ENCODE measurements at places on chromosomes 5 and 9.

DNA sequence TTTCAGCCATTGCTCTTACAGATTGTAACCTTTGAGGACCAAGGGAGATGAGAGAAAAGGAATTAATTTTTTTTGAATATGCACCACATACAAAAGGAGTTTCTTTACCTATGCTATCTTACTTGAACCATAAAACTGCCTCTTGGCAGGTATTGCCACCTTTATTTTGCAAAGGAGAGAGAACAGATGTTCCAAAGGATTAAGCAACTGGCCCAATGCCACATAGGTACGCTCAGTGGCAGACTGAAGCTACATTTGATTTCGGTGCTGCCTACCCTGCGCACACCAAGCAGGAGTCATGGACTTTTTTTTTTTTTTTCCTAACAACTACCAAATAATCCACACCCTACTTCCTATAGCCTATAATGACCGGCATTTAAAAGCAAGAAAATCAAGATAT is 43.1 kb downstream of the SAXO1 start:
- no peak for DNase-seq

DNA sequence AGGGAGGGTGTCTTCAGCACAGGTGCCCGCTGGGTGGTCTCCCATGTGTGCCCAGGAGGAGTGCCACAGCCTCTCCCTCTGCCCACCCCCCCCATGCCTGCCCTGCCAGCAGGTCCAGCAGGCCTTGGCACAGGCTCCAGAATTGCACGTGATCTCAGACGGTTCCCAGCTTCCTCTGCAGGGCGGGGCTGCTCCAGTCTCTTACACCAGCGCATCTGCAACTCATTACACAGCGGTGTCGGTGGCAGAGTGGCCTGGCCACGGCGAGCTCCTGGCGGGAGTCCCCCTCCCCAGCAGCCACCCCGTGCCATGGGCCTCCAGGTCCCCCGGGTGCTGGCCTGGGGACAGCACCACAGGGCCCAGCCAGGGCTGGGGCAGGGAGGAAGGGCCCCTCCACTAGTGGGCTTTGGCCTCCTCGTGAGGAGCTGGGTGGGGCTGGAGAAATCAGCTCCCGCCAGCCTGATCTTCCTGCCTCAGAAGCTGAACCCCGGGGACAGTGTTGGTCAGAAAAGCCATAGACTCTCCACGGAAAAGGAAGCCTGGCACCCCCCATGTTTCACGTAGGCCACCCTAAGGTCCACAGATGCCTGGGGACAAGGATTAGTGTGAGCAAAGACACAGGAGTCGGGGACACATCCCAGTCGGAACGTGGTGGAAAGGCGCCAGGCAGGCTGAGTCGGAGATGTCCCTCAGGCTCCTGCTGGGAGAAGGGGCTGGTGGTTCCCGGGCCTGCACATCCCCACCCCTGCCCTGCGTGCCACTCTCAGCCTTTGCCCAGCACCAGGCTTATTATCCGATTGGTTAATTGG is 40.2 kb downstream of the RXRA start:
- DNase-seq: peak; percentile 95

- no peak for DNase-seq
Observed at GRCh38 chr9:85569988-85570387, 171.8 kb downstream of the AGTPBP1 start.

DNA sequence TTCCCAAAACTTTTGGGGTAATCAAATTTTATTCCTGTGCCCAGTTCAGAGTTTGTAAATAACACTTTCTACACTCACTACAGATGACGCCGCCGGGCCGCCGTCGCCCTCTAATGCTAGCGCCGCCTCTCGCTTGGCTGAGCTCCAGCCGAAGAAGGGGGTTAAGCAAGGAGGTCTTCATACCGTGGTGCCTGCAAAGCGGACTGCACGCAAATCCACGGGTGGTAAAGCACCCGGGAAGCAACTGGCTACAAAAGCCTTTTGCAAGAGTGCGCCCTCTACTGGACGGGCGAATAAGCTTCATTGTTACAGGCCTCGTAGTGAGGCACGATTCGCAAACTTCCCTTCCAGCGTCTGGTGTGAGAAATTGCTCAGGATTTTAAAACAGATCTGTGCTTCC is 280.4 kb downstream of the MEF2C start:
- DNase-seq: no peak

- peak; percentile 81 for DNase-seq
Observed at GRCh38 chr5:135008981-135009735, 24.9 kb downstream of the PITX1 start.

GRCh38 chr5:151264113-151264512 is 11.1 kb downstream of the GM2A start:
- no peak for DNase-seq

- no peak for DNase-seq
Observed at GRCh38 chr9:92917176-92917800, 30.0 kb upstream of the FGD3 start.

GRCh38 chr5:143403334-143403592 is 223 bp downstream of the NR3C1 start:
- no peak for DNase-seq

- no peak for DNase-seq
Observed at GRCh38 chr9:14432666-14433350, 118.9 kb upstream of the NFIB start.

- DNase-seq: no peak
Observed at GRCh38 chr5:14028938-14029584, 84.6 kb upstream of the DNAH5 start.

DNA sequence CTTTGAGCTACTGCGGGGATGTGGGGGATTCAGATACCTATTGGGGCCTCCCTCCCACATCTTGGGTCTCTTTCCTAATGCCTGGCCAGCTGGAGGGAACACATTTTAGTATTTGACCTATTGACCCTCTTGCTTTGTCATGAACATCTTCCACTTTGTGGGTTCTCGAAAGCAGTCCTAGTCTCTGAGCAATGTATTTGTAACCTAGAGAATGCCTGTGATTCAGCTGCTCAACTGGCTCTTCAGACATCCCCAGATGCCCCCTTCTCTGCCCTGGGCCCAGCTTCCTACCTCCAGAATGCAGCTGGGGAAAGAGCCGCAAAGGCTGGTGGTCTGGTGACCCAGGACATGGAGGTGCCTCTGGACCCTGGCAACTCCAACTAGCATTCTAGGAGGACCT is 32.2 kb downstream of the APTX start:
- no peak for DNase-seq

- DNase-seq: no peak
Observed at GRCh38 chr9:12318732-12319685, 374.2 kb upstream of the TYRP1 start.

- DNase-seq: peak; percentile 75
Observed at GRCh38 chr5:962801-963200, 45.8 kb upstream of the NKD2 start.

DNA sequence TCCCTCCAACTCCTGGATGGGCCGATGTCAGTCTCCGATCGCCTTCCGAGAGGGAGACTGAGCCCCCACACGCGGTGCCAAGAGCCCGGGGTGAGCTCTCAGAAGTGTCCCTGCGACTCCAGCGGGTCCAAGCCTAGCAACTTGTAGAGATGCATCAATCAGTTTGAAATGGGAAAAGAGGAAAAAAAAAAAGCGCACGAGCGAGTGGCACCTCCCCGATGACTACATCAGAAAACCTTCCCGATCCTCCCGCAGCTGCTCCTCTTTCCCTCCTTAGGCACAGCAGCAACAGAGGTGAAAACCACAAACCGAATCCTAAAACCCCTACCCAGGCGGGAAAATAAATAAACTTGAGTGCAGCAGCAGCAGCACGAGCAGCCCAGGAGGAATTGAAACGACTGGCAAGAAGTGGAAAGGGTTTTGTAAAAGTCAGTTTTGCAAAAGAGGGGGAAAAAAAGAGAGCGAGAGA is 1.0 kb upstream of the EFNA5 start:
- no peak for DNase-seq

Data from mesenteric fat pad (tissue), 1 donor.